Gastrocnemius medialis (tissue), 4 donors: ENCODE measurements at places on chromosomes 3 and 15. TPM values are rescaled to one million over a fixed set of nuclear protein-coding genes. Genes with fewer than 3 reads are reported as not detected.

SLC22A14 gene
- total RNA-seq = not detected

TRIM71 gene
- total RNA-seq = not detected

TRIM69 gene
- total RNA-seq = 20.8 TPM

MOBP gene
- total RNA-seq = not detected

CNTN4 gene
- total RNA-seq = 1.2 TPM

RPN1 gene
- 219 TPM for total RNA-seq

UROC1 gene
- 0.07 TPM for total RNA-seq

GPR149 gene
- not detected for total RNA-seq

PP2D1 gene
- total RNA-seq = not detected

SLC24A1 gene
- 0.58 TPM for total RNA-seq

AADAC gene
- total RNA-seq = not detected

DNA sequence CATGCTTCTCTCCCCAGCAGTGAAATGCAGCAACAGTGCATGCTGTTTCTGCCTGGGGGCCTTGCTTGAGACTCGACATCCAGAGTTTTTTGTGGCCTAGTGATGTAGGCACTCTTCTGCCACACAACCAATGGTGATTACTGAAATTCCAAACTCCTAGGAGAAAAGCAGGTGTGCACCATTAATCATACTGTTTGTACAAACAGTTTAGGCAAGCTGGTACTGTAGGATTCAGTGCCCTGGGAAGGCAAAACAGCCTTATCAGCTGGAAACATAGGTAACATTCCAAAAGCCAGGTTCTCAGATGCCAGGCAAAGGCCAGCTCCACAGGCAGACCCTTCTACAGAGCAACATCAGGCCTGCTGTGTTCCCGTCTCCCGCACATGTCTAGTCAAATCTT, 17.5 kb upstream of the RBP1 start:
- no peak overlapping the region for H3K4me3 ChIP-seq
- H3K27ac ChIP-seq = no peak overlapping the region
- H3K36me3 ChIP-seq = no peaks in the 10 kb centered on the region
- no peaks in the 10 kb centered on the region for H3K4me1 ChIP-seq

DNA sequence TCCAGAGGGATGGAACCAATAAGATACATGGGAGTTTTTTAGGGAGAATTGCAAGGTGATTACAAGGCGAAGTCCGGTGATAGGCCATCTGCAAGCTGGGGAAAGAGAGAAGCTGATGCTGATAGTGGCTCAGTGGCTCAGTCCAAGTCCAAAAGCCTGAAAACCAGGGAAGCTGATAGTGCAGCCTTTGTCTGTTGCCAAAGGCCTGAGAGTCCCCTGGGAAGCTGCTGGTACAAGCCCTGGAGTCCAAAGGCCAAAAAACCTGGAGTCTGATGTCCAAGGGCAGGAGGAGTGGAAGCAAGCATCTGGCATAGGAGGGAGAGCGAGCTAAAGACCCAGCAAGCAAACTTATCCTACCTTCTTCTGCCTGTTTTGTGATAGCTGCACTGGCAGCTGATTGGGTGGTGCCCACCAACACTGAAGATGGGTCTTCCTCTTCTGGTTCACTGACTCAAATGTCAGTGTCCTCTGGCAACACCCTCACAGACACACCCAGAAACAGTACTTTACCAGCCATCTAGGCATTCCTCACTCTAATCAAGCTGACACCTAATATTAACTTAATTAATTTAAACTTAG, 16.7 kb downstream of the TFG start:
- no peak overlapping the region for H3K4me3 ChIP-seq
- DNase-seq = no peak
- peaks cover 44% of the 10 kb centered on the region for H3K36me3 ChIP-seq
- no peaks in the 10 kb centered on the region for H3K27me3 ChIP-seq

GRCh38 chr3:8739757-8740504, 6.3 kb downstream of the CAV3 start:
- no peak overlapping the region for H3K4me3 ChIP-seq
- H3K4me1 ChIP-seq = peaks cover 43% of the 10 kb centered on the region
- no peaks in the 10 kb centered on the region for H3K27me3 ChIP-seq
- no peaks in the 10 kb centered on the region for H3K36me3 ChIP-seq
- H3K27ac ChIP-seq = peak overlapping the region; percentile 68
- no peak for DNase-seq

DNA sequence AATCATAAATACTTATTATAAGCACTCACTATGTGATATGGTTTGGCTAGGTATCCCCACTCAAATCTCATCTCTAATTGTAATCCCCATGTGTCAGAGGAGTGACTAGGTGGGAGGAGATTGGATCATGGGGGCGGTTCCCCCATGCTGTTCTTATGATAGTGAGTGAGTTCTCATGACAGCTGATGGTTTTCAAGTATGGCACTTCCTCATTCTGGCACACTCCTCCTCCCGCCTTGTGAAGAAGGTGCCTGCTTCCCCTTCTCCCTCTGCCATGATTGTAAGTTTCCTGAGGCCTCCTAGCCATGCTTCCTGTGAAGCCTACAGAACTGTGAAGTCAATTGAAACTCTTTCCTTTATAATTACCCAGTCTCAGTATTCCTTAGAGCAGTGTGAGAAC, 53.3 kb upstream of the CHMP2B start:
- no peaks in the 10 kb centered on the region for H3K4me1 ChIP-seq
- no peak for DNase-seq
- H3K36me3 ChIP-seq = no peaks in the 10 kb centered on the region
- H3K27ac ChIP-seq = no peak overlapping the region
- no peaks in the 10 kb centered on the region for H3K27me3 ChIP-seq

- no peaks in the 10 kb centered on the region for H3K4me1 ChIP-seq
- no peak overlapping the region for H3K27ac ChIP-seq
- H3K36me3 ChIP-seq = no peaks in the 10 kb centered on the region
- H3K4me3 ChIP-seq = no peak overlapping the region
- no peak for DNase-seq
Measured at GRCh38 chr15:43905755-43906154, 79.0 kb downstream of the WDR76 start.

DNA sequence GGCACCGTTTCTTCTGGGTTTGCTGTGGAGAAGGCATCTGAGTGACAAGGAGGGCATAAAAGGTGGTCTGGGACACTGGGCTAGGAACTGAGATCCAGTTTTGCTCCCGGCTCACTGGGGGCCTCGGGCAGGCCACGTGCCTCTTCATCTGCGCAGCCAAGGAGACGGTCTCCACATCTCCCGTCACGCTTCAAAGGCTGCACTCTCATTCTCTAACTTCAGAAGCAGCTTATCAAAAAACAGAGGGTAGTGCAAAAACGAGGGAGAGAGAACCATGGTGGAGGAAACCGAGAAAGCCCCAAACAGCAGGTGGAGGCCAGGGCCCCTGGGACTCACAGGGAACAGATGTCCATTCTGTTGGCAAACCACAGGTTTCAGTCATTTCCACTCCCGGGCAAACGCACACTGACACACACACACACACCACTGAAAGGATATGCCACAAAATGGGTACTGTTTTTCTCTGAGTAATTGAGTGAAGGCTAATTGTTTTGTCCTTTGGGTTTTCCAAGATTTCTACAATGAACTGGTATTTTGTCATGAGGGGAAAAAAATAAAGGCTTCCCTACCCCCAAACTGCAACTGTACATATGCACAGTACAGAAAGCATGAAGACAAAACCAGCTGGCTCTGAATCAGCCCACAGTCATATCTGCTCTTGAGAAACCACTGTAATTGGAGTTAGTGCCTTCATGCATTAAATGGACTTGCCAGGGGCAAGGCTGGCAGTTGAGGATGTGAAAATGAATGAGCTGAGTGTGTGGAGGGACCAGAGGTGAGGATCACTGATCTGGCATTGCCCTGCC, 71.9 kb downstream of the MGLL start:
- peaks cover 38% of the 10 kb centered on the region for H3K4me1 ChIP-seq
- H3K27me3 ChIP-seq = no peaks in the 10 kb centered on the region
- H3K36me3 ChIP-seq = no peaks in the 10 kb centered on the region
- H3K27ac ChIP-seq = peak overlapping the region; percentile 78

DNA sequence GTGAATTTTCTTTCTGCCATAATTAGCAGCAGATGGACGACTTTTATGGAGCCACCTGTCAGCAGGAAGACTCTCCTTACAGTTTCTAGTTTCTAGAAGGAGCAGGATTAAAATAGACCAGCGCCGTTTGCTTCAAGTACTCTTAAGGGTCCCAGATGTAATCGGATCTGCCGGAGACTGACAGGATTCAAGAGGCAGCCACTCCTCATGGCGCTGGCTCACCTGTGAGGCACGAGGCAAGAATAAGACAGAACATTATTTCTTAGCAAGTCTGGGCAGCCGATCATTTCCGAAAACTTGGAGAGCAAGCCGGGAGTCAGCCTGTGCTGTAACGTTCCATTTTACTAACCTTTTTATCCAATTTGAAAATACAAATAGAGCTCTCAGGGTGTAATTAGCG, 410.4 kb upstream of the RORA start:
- peaks cover 6% of the 10 kb centered on the region for H3K4me1 ChIP-seq
- H3K27me3 ChIP-seq = no peaks in the 10 kb centered on the region
- H3K27ac ChIP-seq = no peak overlapping the region
- no peak overlapping the region for H3K4me3 ChIP-seq
- no peaks in the 10 kb centered on the region for H3K36me3 ChIP-seq

GRCh38 chr3:51729042-51729633, 22.3 kb downstream of the GRM2 start:
- no peaks in the 10 kb centered on the region for H3K27me3 ChIP-seq
- H3K4me3 ChIP-seq = no peak overlapping the region
- H3K27ac ChIP-seq = no peak overlapping the region
- DNase-seq = no peak
- H3K4me1 ChIP-seq = no peaks in the 10 kb centered on the region

- no peaks in the 10 kb centered on the region for H3K4me1 ChIP-seq
- DNase-seq = no peak
- H3K27me3 ChIP-seq = no peaks in the 10 kb centered on the region
- H3K36me3 ChIP-seq = peaks cover 26% of the 10 kb centered on the region
- H3K4me3 ChIP-seq = no peak overlapping the region
Measured at GRCh38 chr15:65896236-65896635, 26.9 kb downstream of the RAB11A start.

DNA sequence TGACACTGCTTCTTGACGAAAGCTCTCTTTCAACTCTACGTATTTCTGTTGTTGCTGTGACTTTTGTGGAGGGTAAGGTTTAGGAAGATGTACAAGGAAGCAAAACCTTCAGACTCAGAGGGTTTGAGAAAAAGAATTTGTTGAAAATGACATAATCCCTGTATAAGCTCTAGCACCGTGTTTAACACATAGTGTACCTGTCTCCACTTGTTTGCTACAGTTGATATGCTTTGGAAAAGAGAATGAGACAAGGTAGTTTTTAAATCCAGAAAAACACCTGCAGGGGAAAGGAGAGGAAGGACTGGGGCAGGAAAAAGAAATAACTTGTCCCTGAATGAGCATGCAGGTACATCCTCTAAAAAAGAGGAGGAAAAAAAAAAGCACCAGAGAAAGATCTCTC, 29.6 kb upstream of the CP start:
- no peak overlapping the region for H3K4me3 ChIP-seq
- H3K27ac ChIP-seq = no peak overlapping the region
- no peaks in the 10 kb centered on the region for H3K4me1 ChIP-seq
- H3K27me3 ChIP-seq = no peaks in the 10 kb centered on the region
- H3K36me3 ChIP-seq = no peaks in the 10 kb centered on the region

DNA sequence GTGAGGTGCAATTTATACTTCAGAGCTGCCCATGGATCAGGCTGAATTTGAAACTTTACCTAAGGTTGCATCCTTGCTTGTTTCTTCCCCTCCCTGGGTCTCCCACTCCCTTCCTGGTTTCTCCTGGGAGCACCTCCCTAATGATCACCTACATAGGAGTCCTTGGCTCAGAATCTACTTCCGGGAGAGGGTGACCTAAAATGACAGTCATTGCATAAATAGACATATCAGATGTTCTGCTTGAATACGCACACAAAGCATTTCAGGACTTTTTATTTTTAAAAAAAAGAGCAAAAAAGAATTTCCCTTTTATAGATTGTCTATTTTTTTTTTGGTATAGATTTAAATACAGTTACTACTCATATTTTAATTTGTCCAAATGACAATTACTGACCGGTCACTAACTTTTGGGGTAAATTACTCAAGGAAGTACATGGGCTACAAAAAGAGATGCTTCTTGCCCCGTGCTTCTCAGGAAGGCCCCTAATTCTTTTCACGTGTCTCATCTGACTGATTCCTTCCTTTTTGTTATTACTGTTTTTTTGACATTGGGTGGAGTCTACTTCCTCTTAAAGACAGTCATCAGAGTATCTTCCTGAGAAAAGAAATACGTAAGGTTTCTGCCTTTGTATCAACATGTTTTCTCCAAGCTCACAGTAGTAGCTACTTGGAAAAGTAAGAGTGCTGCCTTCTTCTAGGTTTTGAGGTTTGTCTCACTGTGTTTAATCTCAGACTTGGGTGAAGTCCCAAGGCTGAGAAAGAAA, 4.9 kb upstream of the MYZAP start:
- no peak for DNase-seq
- H3K4me3 ChIP-seq = no peak overlapping the region
- no peaks in the 10 kb centered on the region for H3K36me3 ChIP-seq

- H3K27ac ChIP-seq = no peak overlapping the region
- H3K27me3 ChIP-seq = peaks cover 27% of the 10 kb centered on the region
- H3K4me3 ChIP-seq = peak overlapping the region; percentile 62
- H3K36me3 ChIP-seq = no peaks in the 10 kb centered on the region
Measured at GRCh38 chr15:98428253-98428989, 219.9 kb upstream of the IGF1R start.

DNA sequence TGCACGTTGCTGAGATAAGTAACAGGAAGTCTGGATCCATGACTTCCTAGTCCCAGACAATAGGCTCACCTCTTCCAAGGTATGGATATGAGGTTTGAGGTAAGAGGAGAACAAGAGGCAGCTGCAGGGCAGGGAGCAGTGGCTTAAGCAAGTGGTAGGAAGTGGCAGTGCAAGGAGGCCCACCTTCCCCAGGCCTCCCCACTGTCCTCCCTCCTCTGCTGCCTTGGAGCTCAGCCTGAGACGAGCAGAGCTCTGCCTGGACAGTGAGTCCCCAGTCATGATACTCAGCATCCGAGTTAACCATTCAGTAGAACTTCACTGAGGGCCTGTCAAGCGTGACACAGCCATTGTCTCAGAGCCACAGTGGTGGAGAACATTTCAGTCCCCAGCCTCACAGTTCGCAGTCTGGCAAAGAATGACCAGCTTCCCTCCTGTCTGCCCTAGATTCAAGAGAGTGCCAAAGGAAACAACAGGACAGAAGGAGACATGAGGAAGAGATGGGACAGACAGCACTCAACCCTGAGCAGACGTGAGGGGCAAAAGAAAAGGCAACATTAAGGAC, 41.4 kb upstream of the BOC start:
- H3K4me3 ChIP-seq = no peak overlapping the region
- no peak overlapping the region for H3K27ac ChIP-seq
- H3K4me1 ChIP-seq = peaks cover 11% of the 10 kb centered on the region
- H3K36me3 ChIP-seq = no peaks in the 10 kb centered on the region
- no peaks in the 10 kb centered on the region for H3K27me3 ChIP-seq
